CD14-positive monocyte (primary cell): ENCODE measurements at places on chromosomes 16 and 17.

GRCh38 chr17:64784353-64785010, 122.4 kb upstream of the SMURF2 start:
- no peak for DNase-seq

- no peak for DNase-seq
Observed at GRCh38 chr17:48439875-48440505, 10.0 kb upstream of the SKAP1 start.

DNA sequence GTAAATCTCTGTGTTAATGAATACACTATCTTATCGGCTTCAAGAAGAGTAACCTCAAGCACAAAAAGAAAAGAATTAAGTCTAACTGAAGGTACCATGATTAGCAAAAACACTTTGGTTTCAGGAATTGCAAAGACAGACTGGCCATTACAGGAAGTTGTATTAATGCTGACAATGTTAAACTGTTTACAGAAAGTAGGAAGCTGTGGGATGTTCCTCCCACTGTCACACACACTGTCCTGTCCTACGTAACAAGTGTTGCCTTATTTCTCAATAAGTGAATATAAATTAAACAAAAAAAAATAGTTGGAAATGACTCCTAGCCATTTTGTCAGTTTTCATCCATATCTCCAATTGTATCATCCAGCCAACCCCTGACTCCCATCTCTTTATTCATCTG, 8.6 kb downstream of the GNA13 start:
- peak; percentile 82 for DNase-seq

DNA sequence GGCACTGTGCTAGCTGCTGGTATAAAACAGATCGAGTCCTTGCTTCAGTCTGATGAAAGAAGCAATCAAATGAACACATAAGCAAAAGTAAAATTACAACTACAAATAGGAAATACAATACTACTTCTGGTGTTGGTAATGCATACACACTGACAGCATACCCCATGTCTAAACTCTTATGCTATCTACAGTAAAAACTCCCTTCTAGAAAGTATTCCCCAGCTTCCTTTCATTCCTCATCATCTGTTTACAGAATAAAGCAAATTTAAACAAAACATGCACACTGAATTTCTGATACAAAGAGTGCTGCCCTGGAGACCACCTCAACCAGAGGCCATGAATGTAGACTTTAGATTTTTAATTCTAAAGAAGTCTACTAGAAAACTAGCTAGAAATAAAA, 109.6 kb downstream of the SSH2 start:
- DNase-seq, result no peak

GRCh38 chr17:43330876-43331639, 67.7 kb upstream of the ARL4D start:
- no peak for DNase-seq

- no peak for DNase-seq
Observed at GRCh38 chr16:83409347-83409746, 398.4 kb upstream of the HSBP1 start.

- DNase-seq, result peak; percentile 5
Observed at GRCh38 chr16:47037396-47037745, 63.9 kb upstream of the DNAJA2 start.

DNA sequence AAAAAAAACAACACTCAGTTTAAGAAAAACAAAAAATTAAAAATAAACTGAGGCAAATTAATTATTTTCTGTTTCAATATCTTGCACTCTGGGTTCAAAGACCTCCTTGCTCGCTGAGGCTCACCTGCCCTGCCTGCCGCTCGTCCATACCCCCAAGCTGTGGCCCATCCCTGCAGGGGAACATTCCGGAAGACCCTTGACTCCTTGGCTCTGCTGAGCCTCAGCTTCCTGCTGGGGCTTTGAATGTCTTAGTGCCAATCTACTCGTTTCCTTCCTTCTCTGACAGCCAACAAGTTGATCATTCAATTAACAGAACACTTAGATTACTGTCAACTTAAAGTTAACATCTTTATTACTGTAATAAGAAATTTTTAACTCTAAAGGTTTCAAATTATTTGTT, 24.3 kb downstream of the G6PC1 start:
- no peak for DNase-seq

DNA sequence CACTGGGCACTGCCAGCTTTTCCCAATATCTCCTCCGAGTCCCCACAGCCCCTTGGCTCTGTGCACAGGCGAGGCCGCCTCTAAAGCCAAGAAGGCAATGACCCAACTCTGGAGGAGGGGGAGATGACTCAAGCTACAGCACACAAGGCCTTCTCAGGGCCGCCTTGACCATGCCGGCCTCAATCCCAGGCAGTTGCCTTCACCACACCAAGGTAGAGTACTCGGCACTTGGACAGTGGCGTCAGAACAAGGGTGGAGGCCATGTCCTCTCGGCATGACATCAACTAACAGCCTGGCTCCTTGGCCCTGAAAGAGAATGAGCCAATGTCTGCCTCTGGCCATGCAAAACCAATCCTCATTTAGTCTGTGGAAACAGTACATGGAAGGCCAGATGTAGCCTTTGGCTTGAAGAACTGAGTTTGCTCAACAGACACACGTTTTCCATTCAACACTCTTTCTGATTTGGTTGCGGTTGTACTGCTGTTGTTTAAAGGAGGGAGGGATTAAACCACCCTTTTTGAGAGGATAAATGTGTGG, 139.6 kb downstream of the XYLT1 start:
- DNase-seq, result no peak

- peak; percentile 35 for DNase-seq
Observed at GRCh38 chr17:57945996-57946797, 9.0 kb downstream of the CUEDC1 start.

GRCh38 chr17:75433218-75433783, 23.1 kb upstream of the TMEM94 start:
- no peak for DNase-seq
